ENCODE measurements at places on chromosomes 6 and 20.

- DNase-seq, result no peak
Measured at GRCh38 chr20:54102543-54102942, 32.1 kb upstream of the BCAS1 start.

DNA sequence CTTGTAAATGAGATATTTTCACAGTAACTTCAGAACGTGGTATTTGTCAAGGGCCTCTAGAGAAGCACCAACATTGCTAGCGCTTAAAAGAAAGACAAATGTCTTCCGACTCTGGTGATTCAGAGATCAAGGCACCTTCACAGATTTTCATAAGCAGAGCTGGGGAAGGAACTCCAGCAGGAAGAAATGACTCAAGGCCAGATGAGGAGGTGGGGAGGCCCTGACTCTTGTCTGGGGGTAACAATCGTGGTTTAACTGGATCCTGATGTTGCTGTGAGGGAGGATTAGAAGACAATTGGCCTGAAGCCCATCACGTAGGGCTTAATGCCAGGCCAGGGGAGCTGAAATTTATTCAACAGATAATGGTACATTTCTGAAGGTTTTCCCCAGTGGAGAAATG lies 122.9 kb upstream of the QKI start:
- DNase-seq, result no peak

DNA sequence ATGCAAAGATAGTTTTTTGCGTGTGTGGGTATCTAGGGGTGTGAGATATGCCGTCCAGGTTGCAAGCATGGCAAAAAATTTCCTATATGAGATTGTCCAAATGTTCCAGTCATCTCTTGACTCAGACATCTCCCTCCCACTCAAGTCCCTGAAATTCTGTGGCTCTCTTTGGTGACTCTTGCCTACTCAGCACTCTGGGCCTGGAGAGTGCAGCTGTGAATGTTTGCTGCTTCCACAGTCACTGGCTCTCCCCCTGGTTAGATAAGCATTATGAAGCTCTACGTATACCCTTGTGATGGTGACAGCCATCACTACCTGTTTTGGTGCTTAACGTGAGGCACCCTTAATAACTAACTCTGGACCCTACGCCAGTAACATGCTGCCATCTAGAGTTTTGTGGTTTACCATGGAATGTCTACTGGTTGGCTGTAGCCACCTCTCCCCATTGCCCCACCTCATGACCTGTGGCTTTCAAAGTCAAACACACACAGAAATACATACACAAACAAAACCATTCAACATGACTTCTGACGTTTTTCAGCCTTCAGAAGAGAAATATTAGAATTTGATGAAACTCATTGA lies 621.9 kb upstream of the CITED2 start:
- no peak for DNase-seq

- DNase-seq, result no peak
Measured at GRCh38 chr20:8646033-8646441, 422.9 kb upstream of the PLCB4 start.

DNA sequence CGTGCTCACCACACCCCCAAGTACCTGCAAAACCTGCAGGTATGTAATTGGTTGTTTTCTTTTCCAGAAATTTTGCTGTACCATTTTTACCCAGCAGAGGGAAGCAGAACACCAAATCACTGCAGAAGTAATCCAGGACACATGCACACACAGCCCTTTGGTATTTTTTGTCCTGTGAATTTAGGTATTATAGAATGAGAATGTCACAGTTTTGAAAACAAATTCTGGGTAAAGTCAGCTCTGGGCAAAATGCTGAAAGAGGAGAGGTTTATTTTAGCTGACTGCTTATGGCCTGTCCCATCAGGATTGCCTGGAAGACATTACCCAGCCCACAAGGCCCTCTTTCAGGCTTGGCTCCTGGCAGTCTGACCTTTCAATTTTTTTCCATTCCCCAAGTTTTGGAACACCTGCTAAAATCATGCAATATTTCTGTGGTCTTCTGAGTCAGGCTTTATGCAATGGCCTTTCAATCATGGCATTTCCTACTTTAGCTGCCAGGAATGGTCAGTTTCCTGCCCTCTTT lies 3.5 kb upstream of the EFHC1 start:
- DNase-seq, result peak; percentile 60

- DNase-seq, result no peak
Measured at GRCh38 chr20:47708140-47708807, 77.0 kb downstream of the SULF2 start.

- DNase-seq, result peak; percentile 44
Measured at GRCh38 chr20:63056236-63057170, 49.7 kb upstream of the BHLHE23 start.

DNA sequence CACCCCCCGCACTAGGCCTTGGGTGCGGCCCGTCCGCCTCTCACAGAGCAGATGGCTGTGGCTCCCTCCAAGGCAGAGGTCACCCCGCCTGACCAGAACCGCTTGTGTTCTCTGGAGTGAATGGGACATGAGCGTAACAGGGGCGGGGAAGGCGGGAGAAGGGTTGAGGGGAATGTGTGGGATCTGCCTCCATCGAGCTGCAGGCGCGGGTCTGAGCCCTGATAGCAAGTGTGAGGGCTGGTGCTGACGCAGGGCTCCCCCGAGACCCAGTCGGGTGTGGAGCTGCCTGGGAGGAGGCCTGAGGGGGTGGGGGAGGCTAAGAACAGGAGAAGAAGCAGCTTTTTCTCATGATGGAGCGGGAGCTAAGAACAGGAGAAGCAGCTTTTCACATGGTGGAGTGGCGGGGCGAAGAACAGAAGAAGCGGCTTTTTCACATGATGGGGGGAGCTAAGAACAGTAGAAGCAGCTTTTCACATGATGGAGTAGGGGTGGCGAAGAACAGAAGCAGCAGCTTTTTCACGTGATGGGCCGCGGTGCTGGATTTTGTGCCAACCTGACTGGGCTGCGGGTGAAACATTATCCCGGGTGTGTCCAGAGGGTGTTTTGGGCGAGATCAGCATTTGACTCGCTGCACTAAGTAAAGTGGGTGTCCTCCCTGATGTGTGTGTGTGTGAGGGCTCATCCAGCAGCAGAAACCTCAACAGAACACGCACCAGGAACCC lies 169.3 kb downstream of the TTLL2 start:
- no peak for DNase-seq

- no peak for DNase-seq
Measured at GRCh38 chr6:161727083-161727833, 453.4 kb upstream of the AGPAT4 start.

GRCh38 chr6:152815230-152815872 lies 64.8 kb downstream of the VIP start:
- no peak for DNase-seq

GRCh38 chr6:43215066-43215465 lies 14.2 kb downstream of the DNPH1 start:
- no peak for DNase-seq

- DNase-seq, result no peak
Measured at GRCh38 chr20:33481431-33481941, 8.4 kb upstream of the CBFA2T2 start.

GRCh38 chr20:60297649-60298048 lies 339.4 kb downstream of the CDH26 start:
- DNase-seq, result no peak

GRCh38 chr6:114577109-114577508 lies 234.3 kb upstream of the HS3ST5 start:
- no peak for DNase-seq

DNA sequence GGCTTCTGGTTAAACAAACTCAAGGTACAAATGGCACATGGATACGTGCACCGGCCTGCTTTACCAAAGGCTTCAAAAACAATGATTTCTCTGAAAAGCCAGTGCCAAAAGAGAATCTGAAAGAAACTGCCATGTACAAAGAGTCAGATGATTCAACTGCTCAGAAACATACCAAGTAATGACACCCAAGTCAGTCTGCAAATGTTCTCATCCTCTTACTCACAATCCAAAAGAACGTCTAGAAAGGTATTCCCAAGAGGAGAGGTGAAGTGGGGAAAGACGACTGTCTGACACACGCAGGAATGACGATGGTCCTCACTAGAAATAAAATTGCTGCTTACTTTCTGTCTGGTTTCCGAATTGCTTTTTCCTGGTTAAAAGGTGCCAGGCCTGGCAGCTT lies 52.9 kb downstream of the NFATC2 start:
- DNase-seq, result no peak

DNA sequence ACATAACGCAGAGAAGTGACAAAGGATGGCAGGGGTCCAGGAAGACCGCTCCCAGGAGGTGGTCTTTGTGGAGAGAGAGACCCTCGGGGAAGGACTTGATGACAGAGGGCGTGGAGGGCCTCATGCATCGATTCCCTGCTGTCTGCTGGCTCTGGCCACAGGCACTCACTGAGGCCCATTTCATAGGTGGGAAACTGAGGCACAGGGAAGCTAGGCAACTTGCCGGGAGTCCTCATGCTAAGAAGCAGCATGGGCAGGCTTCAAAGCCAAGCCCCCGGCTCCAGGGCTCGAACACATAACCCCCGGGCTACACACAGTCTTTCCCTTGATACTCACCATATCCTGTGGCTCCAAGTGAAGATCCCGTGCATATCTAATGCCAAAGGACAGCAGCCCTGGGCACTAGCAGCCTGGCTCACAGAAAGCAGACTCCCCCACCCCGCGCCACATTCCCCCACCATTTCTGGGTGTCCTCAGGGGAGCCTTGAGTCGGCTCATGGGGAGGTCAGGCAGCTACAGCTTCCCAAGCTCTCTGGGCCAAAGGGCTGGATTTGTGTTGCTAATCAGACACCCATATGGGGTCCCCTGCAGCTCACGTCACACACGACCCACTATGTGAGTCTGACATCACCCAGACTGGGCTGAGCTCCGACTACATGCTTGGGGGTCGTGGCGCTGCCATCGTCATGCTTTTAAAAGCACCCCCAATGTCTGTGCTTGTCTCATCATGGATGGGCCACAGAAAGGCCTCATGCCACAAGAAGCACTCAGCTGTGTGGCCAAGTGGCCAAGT lies 130.9 kb upstream of the PMEPA1 start:
- no peak for DNase-seq

DNA sequence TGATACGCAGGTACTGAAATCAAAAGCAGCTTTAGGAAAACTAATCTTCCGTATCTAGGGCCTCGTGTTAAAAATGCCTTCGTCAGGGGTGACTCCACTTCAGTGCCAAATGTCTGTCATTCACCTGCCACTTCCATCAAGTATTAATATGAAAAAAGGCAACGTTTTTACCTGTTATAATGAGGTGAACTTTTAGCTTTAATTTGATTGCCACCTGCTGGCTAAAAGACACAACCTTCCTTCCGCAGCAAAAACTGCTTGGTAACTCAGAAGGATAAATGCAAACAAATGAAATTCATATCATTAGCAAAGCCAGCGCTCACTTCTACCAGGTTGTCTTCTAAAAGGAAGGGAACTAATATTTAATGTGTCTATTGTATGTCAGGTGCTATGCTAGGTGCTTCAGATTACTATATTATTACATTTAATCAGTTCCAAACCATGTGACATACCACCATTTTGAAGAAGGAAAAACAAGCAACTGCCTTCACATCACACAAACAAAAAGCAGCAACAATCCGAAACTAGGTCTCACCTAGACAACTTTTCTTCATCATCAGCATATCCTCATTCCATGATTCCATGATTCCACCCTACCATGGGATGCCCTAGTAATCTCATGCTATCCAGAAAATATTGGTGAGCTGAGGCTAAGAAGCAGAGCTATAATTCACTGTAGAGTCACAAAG lies 20.6 kb upstream of the ARHGAP18 start:
- DNase-seq, result peak; percentile 32

- DNase-seq, result no peak
Measured at GRCh38 chr20:34296468-34296867, 6.7 kb downstream of the AHCY start.

GRCh38 chr6:131640100-131640499 lies 3.0 kb downstream of the ENPP3 start:
- no peak for DNase-seq

DNA sequence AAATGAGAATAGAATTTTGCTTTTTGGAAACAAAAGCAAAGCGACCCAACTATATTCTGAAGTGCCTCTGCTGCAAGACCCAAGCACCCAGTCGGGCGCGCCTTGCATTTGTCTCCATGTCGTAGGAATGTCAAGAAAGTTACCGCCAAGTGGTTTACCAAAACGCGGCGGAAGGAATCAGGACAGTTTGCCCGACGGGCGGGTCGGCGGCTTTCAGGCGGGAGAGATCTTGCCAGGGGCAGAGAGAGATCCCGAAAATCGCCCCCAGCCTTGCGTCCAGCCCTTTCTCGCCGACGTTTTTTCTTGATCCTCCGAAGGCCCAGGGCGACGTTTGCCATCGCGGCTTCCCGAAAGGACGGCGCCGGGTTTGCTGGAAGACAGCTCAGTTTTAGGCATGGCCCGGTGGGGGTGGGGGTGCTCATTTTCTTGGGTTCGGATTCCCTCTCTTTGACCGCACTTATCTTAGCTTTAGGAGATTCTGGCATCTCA lies 4.0 kb upstream of the LIN28B start:
- DNase-seq, result no peak

DNA sequence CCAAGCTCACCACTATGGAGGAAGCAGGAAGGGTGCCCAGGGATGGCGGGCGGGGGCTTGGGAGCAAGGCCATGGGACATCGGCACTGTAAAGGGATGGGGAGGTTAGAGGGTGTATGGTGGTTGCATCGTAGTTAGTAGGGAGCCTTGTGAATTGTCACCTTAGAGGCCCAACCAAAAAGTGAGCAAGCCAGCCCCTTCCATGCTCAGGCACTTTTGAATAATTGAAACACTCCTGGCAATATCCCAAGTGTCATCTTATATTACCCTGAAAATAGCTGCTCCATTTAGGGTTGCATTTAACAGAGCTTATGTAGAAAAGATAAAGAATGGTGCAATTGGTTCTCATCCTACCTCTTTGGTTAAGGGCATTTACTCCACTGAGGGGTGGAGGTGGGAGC lies 169.2 kb downstream of the SAMD5 start:
- DNase-seq, result no peak

- peak; percentile 39 for DNase-seq
Measured at GRCh38 chr20:62156592-62157386, 13.2 kb downstream of the SS18L1 start.

DNA sequence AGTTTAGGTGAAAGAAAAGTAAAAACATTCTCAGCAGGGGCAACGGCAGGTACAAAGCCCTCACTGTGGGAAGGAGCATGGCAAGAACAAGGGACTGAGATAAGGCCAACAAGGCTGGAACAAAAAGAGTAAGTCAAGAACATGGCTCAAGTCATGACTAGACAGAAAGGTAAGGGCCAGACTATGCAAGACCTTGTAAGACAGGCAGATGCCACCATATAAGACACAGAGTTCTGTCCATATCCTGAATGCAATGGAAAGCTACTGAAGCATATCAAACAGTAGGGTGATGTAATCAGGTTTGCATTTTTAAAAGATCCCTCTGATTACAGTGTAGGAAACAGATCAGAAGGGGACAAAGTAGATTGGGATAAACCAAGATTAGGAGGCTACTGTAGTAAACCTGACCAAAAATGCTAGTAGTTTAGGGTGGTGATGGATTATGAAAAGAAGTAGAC lies 5.5 kb downstream of the REV3L start:
- no peak for DNase-seq

GRCh38 chr20:9496155-9496554 lies 18.2 kb upstream of the LAMP5 start:
- no peak for DNase-seq

All from SHP77 treated with DMSO at 0.1 percent for 48 hours (cell line).